ENCODE measurements at places on chromosomes 12 and 14. TPM values are rescaled to one million over a fixed set of nuclear protein-coding genes. Genes with fewer than 3 reads are reported as not detected.

Gene OR2AP1
- total RNA-seq: not detected

Gene PRB2
- total RNA-seq: not detected

GRCh38 chr12:16012117-16012516, 101.0 kb downstream of the DERA start:
- peak overlapping the region; percentile 39 for H3K27ac ChIP-seq
- H3K36me3 ChIP-seq: no peaks in the 10 kb centered on the region
- peaks cover 17% of the 10 kb centered on the region for H3K4me1 ChIP-seq
- no peaks in the 10 kb centered on the region for H3K27me3 ChIP-seq

DNA sequence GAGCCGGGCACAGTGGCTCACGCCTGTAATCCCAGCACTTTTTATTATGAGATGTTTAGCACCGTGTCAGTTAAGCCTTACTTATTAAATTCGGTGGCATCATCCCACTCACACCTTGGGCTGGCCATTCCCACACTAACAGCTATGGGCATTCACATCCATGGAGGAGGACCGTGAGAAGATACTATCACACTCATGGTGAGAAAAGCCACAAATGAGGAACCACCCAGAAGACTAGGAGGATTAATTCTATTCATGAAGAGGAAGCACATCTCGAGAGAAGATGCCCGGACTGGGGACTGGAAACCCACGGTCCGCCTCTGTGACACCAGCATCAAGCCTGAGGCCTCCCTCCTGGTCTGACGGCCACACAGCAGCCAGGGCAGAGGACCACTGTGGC, 4.9 kb downstream of the CDC42BPB start:
- no peak for DNase-seq
- peaks cover 73% of the 10 kb centered on the region for H3K4me1 ChIP-seq
- H3K27me3 ChIP-seq: no peaks in the 10 kb centered on the region
- no peak overlapping the region for H3K27ac ChIP-seq
- no peaks in the 10 kb centered on the region for H3K36me3 ChIP-seq

DNA sequence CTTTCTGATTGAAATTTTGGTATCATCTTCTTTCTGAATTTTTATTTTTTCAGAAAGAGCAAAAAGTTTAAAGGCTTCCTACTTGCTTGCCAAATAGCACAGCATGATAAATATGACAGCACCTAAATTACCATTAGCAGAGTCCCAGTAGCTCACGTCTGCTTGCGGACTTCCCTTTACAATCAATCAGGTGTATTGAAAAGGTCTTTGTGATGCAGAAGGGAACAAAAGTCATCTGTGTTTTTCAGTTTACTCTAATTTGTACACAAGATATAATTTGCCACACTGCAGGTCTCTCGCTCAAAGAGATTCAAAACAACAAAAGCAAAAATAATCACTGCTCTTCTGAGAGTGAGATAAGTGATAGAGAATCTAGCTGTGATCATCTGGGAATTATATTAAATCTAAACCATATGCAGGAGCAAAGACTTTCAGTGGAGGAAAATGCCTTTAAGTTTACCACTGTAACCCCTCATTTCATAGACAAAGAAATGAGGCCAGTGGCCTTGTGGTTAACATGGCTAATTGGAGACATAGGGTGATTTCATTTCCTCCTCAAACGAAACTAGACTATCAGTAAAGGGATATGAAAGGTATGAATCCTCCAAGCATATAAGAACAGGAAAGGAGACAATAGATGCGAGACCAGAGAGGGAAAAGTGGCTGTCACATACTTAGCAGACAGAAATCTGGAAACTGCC, 240.8 kb upstream of the TMPO start:
- no peak overlapping the region for H3K4me3 ChIP-seq
- H3K4me1 ChIP-seq: no peaks in the 10 kb centered on the region
- H3K27ac ChIP-seq: no peak overlapping the region
- H3K27me3 ChIP-seq: no peaks in the 10 kb centered on the region
- DNase-seq: no peak
